Small intestine (tissue), 16 donors: ENCODE measurements at places on chromosomes 16 and 17. TPM values are rescaled to one million over a fixed set of nuclear protein-coding genes. Genes with fewer than 3 reads are reported as not detected.

ZNF385C gene
- not detected for polyA plus RNA-seq

NT5C3B gene
- polyA plus RNA-seq = 10.5 TPM

MT1M gene
- polyA plus RNA-seq = 3.5 TPM

DLX3 gene
- polyA plus RNA-seq = not detected

KRTAP16-1 gene
- polyA plus RNA-seq = not detected

STH gene
- polyA plus RNA-seq = not detected

C16orf89 gene
- polyA plus RNA-seq = not detected

SPATA2L gene
- 20.1 TPM for polyA plus RNA-seq

CDRT15 gene
- 0.40 TPM for polyA plus RNA-seq

AOC2 gene
- polyA plus RNA-seq = 1.3 TPM

RAB26 gene
- polyA plus RNA-seq = 31.9 TPM

TAT gene
- polyA plus RNA-seq = 0.22 TPM

MEIOC gene
- not detected for polyA plus RNA-seq

MEAK7 gene
- 7.3 TPM for polyA plus RNA-seq

FBXW10B gene
- 1.0 TPM for polyA plus RNA-seq

TP53TG3C gene
- not detected for polyA plus RNA-seq

SEPTIN12 gene
- not detected for polyA plus RNA-seq

TBC1D3 gene
- polyA plus RNA-seq = not detected

CACNG5 gene
- polyA plus RNA-seq = not detected

PPP1R27 gene
- 0.49 TPM for polyA plus RNA-seq

MMP2 gene
- 16.5 TPM for polyA plus RNA-seq

CES5A gene
- not detected for polyA plus RNA-seq

CPNE7 gene
- 13.9 TPM for polyA plus RNA-seq

HDAC5 gene
- 18.7 TPM for polyA plus RNA-seq

LRRC36 gene
- polyA plus RNA-seq = not detected

PPY gene
- 5.5 TPM for polyA plus RNA-seq

ARHGAP44 gene
- 12.3 TPM for polyA plus RNA-seq

ALOX12B gene
- 0.66 TPM for polyA plus RNA-seq
